Hepatocyte (in vitro differentiated cells): ENCODE measurements at places on chromosomes 1 and 21. TPM values are rescaled to one million over a fixed set of nuclear protein-coding genes. Genes with fewer than 3 reads are reported as not detected.

The ANGPTL3 gene
- total RNA-seq = 81.8 and 88.6 TPM in 2 replicates

The FHAD1 gene
- 0.13 and 0.24 TPM in 2 replicates for total RNA-seq

The TMEM269 gene
- 0.32 and 0.40 TPM in 2 replicates for total RNA-seq

The PDE9A gene
- total RNA-seq = 19.6 and 21.0 TPM in 2 replicates

The DMRTA2 gene
- 0.10 TPM in 1 of 2 replicates, not detected in the other for total RNA-seq

The NTNG1 gene
- total RNA-seq = 3.5 and 3.9 TPM in 2 replicates

The SLAMF1 gene
- 0.20 and 1.2 TPM in 2 replicates for total RNA-seq

The CBS gene
- total RNA-seq = 23.7 and 36.6 TPM in 2 replicates

The CRP gene
- total RNA-seq = not detected in 2 replicates

The E2F2 gene
- total RNA-seq = 0.76 and 1.2 TPM in 2 replicates

The PPIH gene
- total RNA-seq = 35.6 and 36.4 TPM in 2 replicates

The SELP gene
- 0.24 and 0.27 TPM in 2 replicates for total RNA-seq

The SERPINC1 gene
- total RNA-seq = 123 and 125 TPM in 2 replicates

The EEIG2 gene
- 16.0 and 16.1 TPM in 2 replicates for total RNA-seq

The ASPM gene
- 7.6 and 8.2 TPM in 2 replicates for total RNA-seq

The TMPRSS3 gene
- 1.4 and 1.7 TPM in 2 replicates for total RNA-seq

The CLCNKB gene
- 0.47 and 1.0 TPM in 2 replicates for total RNA-seq

The CRYAA gene
- total RNA-seq = not detected in 2 replicates

The SPSB1 gene
- total RNA-seq = 61.3 and 66.9 TPM in 2 replicates

The SEC16B gene
- total RNA-seq = 8.4 and 8.5 TPM in 2 replicates

The FAM163A gene
- 0.12 and 0.43 TPM in 2 replicates for total RNA-seq
